ENCODE measurements at places on chromosomes 16 and 17.
A peak's percentile ranks its signal among the peaks of the same experiment; 100 is the strongest.

GRCh38 chr16:270381-271255 lies 5.1 kb downstream of the RGS11 start:
- no peak for DNase-seq

DNA sequence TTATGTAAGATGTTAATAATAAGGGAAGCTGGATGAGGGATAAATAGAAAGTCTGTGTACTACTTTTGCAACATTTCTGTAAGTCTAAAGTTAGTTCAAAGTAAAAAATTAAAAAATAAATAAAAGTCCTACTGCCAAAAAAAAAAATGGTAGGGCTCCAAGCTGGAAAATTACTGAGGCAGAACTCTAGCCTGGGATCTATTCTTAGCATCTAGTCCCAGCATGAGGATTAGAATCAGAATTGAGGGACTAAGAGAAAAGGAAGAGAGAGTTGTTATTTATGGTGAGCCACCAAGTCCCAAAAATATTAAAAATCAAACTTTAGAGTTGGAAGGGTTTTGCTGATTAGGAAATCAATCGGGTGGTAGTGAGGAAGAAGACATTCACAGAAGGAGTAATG lies 110.3 kb downstream of the CYB561 start:
- DNase-seq: no peak

- DNase-seq: no peak
These were observed 9.7 kb downstream of the MEIOC start for GRCh38 chr17:44666006-44666405.

- DNase-seq: no peak
These were observed 156.6 kb upstream of the ZFHX3 start for GRCh38 chr16:73204359-73205152.

GRCh38 chr16:70523743-70524398 lies at the start of gene SF3B3:
SF3B3 (plus strand) TSS chr16:70523816; CDS start chr16:70526657, 2,841 bp downstream.
- DNase-seq: peak; percentile 92

GRCh38 chr16:85296859-85297660 lies 184.8 kb upstream of the CIBAR2 start:
- DNase-seq: peak; percentile 70

DNA sequence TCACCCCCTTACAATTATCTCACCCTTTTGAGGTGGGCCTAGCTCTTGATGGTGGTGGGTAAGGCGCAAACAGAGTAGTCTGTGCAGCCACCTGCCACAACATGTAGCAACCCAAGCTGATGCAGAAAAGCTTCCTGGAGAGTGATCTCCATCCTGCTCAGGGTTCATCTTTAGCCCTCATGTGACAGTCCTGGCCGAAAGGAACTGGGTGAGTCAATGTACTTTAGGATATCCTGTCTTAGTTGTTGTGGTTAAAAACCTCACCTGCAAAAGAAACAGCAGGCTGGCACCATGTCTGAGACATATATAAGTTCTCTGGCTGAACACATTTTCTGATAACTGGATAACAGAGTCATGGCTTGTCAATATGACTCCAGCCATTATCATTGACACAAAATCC lies 183.5 kb upstream of the CPHXL start:
- DNase-seq: no peak

- DNase-seq: no peak
These were observed 125.4 kb downstream of the SEC14L1 start for GRCh38 chr17:77266213-77266612.

DNA sequence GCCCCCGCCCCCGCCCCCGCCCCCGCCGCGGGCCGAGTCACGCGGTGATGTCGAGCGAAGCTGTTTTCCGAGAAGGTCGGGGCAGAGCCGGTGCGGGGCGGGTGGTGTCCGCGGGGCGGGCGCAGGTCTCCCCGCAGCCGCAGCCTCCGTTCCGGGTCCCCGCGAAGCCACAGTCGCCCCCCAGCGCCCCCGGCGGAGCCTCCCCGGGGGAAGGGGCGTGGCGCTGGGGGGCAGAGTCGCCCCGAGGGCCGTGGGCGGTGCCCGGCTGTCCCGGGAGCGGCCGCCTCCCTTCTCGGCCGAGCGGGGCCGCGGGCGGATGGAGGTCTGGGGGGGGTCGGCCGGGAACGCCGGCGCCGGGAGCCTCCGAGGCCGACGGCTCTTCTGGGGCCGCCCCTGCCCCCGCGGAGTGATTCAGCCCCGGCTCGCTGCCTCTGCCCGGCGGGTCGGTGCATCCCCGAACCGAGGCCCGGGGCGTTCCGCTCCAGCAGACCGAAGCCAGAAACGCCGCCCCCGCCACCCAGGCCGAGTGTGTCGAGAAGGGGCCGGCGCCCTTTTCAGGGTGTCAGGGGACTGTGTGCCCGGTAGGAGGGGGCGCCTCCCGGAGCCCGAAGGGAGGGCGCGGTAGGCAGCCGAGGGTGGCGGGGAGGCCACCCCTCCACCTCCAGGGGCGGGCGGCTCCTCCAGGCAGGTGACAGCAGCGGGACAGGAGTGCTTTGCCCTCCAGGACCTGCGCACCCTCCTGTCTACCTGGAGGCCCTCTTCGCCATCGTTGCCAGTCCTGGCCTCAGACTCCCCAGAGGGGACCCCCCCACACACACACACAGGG lies 1.7 kb downstream of the METRNL start:
- peak; percentile 37 for DNase-seq

DNA sequence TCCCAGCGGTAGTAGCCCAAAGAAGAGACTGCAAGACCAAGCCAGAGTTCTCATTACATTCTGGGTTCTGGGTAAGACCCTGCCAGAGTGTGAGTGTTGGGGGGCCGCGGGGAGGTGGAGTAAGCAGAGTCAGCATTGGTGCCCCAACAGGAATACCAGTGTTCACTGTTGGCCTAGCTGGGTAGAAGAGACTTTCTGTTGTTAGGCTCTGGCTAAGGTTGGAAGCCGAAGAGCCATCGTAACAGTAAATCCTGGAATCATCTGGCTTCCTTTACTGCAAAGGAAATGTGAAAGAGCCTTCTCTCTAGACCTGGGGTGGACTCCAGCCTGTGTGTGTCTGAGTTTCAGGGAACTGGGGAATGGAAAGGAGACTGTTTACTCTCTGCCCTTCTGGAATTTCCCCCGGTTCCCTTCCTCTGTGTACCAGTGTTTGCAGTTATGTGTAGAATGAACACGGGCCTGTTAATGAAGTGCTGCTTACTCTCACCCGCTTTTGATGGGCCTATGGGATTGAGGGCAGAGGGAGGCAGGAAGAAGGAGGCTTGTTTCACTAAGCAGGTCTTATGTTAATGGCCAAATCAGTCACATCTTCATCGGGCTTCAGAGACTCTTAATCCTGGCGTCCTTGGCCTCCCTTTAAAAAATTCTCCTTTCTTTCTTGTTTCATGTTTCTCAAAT lies 68.5 kb downstream of the WWP2 start:
- no peak for DNase-seq

- no peak for DNase-seq
These were observed 120.6 kb downstream of the XYLT1 start for GRCh38 chr16:17350207-17350606.
